ENCODE measurements at places on chromosomes 6 and 20. TPM values are rescaled to one million over a fixed set of nuclear protein-coding genes. Genes with fewer than 3 reads are reported as not detected.
A peak's percentile ranks its signal among the peaks of the same experiment; 100 is the strongest.

Gene OR2J2
- not detected for total RNA-seq

Gene FOXS1
- not detected for total RNA-seq

Gene SYTL3
- 55.3 TPM for total RNA-seq

Gene SLC44A4
- 0.74 TPM for total RNA-seq

Gene TOX2
- 39.6 TPM for total RNA-seq

Gene SIRPB2
- total RNA-seq: not detected

Gene MCCD1
- total RNA-seq: not detected

Gene BPIFA1
- not detected for total RNA-seq

Gene CDKAL1
- total RNA-seq: 14.9 TPM

- H3K4me3 ChIP-seq: no peak overlapping the region
- peaks cover 4% of the 10 kb centered on the region for H3K27me3 ChIP-seq
- no peak for DNase-seq
- H3K27ac ChIP-seq: no peak overlapping the region
- no peaks in the 10 kb centered on the region for H3K4me1 ChIP-seq
Measured at GRCh38 chr20:47055699-47056369, 161.2 kb downstream of the EYA2 start.

GRCh38 chr6:17972978-17973622 is 14.3 kb downstream of the KIF13A start:
- no peaks in the 10 kb centered on the region for H3K36me3 ChIP-seq
- H3K4me3 ChIP-seq: no peak overlapping the region
- DNase-seq: no peak
- no peak overlapping the region for H3K27ac ChIP-seq
- no peaks in the 10 kb centered on the region for H3K27me3 ChIP-seq

DNA sequence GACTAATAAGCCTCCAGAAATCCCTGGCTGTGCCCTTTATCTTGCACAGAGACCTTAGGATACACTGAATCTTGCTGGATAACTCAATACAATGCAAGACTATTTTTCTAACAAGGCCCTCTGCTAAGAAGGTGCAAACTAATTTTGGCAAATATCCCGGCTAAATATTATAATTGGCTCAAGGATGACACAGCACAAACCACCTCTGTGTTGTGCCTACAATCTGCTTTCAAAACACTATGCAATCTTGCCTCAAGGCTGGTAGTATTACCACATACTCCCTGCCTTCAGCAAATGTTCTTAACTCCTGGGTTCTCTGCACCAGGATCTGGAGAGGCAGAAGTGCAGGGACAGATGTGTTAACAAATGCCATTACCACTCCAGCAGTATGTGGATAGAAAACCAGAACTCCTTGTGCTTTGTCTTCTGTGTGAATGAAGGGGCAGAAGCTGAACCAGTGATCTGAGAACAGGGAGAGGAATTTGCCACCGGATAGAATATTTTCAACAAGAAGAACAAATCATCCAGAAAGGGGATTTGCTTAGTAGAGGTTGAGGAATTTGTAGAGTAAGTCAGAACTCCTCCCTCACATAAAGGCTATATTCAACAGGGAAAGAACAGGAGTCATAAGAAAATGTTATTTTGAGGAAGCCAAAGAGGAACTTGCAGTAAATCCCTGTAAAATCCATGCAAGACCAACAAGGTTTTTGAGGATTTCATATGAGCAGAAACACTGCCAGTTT is 74.1 kb upstream of the SLC4A11 start:
- no peaks in the 10 kb centered on the region for H3K4me1 ChIP-seq
- no peaks in the 10 kb centered on the region for H3K27me3 ChIP-seq
- H3K36me3 ChIP-seq: no peaks in the 10 kb centered on the region
- H3K27ac ChIP-seq: no peak overlapping the region

DNA sequence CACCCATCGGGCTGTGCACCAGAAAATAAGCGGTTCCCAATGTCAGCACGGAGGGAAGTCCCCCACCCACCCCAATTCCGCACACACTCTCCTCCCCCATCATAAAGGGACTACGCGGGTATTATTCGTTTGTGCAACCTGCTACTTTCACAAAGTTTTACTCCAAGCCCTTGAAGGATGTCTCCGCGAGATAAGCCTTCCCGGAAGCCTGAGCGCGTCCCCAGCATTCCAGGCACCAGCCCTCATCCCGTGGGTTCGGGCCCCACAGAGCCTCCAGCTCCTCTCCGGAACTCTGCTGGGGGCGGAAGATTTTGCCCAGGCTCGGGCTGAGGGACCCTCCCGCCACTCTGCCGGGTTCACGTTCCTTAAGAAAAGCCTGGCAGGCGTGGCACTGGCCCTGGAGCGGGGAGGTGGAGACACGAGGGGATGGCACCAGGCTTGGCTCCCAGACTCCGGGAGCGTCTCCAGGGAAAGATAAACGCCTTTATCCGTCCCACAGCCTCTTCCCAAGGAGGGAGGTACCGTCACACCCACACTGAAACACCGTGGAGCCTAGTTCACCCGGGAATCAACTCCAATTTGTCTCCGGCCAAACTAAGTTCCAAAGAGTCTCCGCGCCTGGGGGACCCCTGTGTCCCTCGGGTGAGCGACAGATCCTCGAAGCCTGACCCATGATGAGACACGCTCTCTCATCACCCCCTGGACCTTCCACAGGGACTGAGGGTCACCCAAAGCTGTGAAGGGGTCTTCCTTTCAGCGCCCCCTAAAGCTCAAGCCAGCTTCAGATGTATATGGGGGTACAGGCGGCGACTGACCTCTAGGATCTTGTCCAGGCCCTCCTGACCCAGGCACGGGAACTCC is 934 bp downstream of the KCNK5 start:
- H3K36me3 ChIP-seq: no peaks in the 10 kb centered on the region
- H3K27me3 ChIP-seq: no peaks in the 10 kb centered on the region
- peak overlapping the region; percentile 75 for H3K4me3 ChIP-seq
- peaks cover 41% of the 10 kb centered on the region for H3K4me1 ChIP-seq
- peak overlapping the region; percentile 53 for H3K27ac ChIP-seq

GRCh38 chr6:63649847-63650265 is 14.3 kb downstream of the PHF3 start:
- H3K4me1 ChIP-seq: no peaks in the 10 kb centered on the region
- H3K27ac ChIP-seq: no peak overlapping the region
- DNase-seq: no peak
- H3K36me3 ChIP-seq: peaks cover 3% of the 10 kb centered on the region
- no peak overlapping the region for H3K4me3 ChIP-seq

- DNase-seq: no peak
- H3K27ac ChIP-seq: no peak overlapping the region
- no peaks in the 10 kb centered on the region for H3K27me3 ChIP-seq
Measured at GRCh38 chr20:60090631-60091030, 132.4 kb downstream of the CDH26 start.

DNA sequence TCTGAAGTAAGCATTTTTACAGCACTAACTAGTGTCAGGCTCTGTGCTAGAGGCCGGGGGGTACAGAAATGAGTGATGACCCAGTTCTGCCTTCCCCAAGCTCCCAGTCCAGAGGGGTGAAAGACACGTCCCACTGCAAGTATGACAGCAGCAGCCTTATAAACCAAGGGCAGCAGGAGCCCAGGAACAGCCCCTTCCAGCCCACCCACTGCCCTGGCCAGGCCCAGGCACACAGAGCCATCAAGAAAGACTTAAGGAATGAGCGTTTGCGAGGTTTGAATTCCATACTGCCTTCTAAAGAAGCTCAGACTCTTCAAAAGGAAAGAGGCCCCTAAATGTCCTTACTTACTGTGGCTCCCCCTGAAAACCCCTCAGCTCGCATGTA is 10.0 kb downstream of the TRERF1 start:
- no peak for DNase-seq
- H3K27me3 ChIP-seq: no peaks in the 10 kb centered on the region
- H3K36me3 ChIP-seq: no peaks in the 10 kb centered on the region
- H3K27ac ChIP-seq: no peak overlapping the region
- no peaks in the 10 kb centered on the region for H3K4me1 ChIP-seq
- H3K4me3 ChIP-seq: no peak overlapping the region

GRCh38 chr6:48567016-48567415 is 456.0 kb upstream of the PTCHD4 start:
- DNase-seq: no peak
- H3K4me3 ChIP-seq: no peak overlapping the region
- no peaks in the 10 kb centered on the region for H3K36me3 ChIP-seq
- no peak overlapping the region for H3K27ac ChIP-seq

DNA sequence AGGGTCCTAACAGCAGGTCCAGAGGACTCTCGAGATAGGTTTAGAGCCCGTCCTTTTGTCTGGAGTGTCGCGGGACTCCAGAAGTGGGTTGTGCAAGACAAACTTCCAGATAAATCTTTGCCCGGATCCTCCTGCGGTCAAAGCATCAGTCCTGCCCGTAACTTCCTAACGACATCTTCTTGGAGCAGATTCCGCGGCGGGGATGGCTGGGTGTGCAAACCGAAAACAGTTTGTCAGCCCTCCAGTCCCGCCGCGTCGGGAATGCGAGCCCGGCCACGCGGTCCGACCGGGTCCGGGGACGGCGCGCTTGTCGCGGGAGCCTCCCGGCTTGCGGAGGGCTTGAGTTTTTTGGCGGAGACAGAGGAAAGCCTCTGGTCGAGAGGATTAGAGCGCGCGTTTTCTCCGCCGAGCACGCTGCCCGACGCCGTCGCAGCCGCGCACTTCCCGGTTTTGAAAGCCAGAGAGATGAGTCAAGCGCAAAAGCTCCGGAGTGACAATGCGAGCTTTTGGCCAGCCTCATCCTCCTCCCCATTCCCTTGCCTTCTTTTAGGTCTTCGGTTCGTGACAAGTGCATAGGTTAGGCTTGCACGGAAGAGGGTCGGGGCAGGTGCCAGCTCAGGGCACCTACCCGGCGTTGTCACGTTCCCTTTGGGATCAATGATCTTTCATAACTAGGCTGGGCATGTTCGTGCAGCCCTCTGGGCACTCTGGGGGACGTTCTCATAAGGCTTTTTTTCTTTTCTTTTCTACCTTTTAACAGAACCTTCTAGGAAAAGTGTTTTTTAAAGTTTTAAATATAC is 91.3 kb upstream of the PRDM1 start:
- no peaks in the 10 kb centered on the region for H3K4me1 ChIP-seq
- H3K27me3 ChIP-seq: no peaks in the 10 kb centered on the region
- no peak overlapping the region for H3K27ac ChIP-seq
- H3K4me3 ChIP-seq: peak overlapping the region; percentile 53

DNA sequence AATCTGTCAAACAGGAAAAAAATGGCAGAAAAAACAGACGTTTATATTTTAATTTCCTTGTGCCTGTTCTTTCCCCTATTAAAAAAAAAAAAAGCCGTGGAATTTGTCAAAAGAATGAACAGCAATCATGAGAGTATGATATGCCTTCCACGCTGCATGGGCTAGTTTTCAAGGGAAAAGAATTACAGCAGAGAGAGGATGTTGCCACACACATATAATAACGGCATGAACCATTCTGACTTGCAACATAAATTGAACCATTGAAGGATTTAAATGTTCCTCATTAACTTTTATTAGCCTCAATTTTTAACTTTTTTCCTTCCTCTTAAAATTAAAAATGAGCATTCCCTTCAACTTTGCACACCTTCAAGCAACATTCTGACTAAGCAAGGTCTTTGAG is 301.8 kb downstream of the FOXC1 start:
- no peaks in the 10 kb centered on the region for H3K27me3 ChIP-seq
- DNase-seq: no peak
- no peaks in the 10 kb centered on the region for H3K36me3 ChIP-seq

GRCh38 chr6:145621776-145622175 is 113.5 kb downstream of the EPM2A start:
- no peaks in the 10 kb centered on the region for H3K27me3 ChIP-seq
- no peak for DNase-seq
- no peaks in the 10 kb centered on the region for H3K4me1 ChIP-seq

GRCh38 chr6:34201455-34202107 is 35.1 kb upstream of the HMGA1 start:
- H3K4me1 ChIP-seq: peaks cover 2% of the 10 kb centered on the region
- no peak overlapping the region for H3K4me3 ChIP-seq

- H3K27me3 ChIP-seq: no peaks in the 10 kb centered on the region
- no peaks in the 10 kb centered on the region for H3K36me3 ChIP-seq
- H3K27ac ChIP-seq: no peak overlapping the region
- no peaks in the 10 kb centered on the region for H3K4me1 ChIP-seq
Measured at GRCh38 chr6:107198631-107199416, 83.5 kb upstream of the BEND3 start.

- H3K4me3 ChIP-seq: peak overlapping the region; percentile 66
- no peaks in the 10 kb centered on the region for H3K36me3 ChIP-seq
- H3K4me1 ChIP-seq: peaks cover 18% of the 10 kb centered on the region
Measured at GRCh38 chr6:142302421-142303175, 791 bp downstream of the ADGRG6 start.

DNA sequence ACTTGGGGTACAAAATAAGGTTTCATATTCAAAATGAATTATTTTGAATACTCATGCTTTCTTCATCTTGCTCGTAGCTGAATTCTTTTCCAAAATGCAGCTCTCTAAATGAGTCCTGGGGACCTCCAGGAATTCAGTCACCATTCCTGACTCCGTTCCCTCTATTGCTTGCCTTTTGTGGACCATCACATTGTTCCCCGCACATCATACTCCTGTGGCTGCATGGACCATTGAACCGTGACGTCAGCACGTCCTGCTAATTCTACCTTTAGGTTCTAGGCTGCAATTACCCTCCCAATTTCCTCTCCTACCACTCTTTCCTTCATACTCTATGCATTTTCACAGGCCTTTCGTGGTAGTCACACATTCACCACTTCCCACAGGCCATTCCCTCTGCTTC is 173.1 kb upstream of the ID4 start:
- H3K27ac ChIP-seq: no peak overlapping the region
- H3K36me3 ChIP-seq: no peaks in the 10 kb centered on the region
- H3K4me3 ChIP-seq: no peak overlapping the region
- H3K4me1 ChIP-seq: no peaks in the 10 kb centered on the region
- DNase-seq: no peak

DNA sequence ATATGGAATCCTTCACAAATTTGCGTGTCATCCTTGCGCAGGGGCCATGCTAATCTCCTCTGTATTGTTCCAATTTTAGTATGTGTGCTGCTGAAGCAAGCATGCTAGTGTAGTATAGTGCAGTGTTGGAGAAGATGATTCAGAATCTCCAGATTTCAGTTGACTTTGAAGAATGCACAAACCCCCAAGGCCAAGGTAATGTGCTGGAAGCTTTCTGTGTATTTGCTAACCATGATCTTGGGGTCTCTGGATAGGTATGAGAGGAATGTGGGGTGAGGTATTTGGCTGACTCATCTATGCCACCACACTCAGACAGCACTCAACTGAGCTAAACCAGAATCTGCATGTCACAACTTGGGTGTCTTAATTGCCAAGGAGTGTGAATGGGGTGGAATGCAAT is 42.6 kb upstream of the DEK start:
- H3K27me3 ChIP-seq: no peaks in the 10 kb centered on the region
- no peaks in the 10 kb centered on the region for H3K4me1 ChIP-seq
- no peak for DNase-seq
- H3K36me3 ChIP-seq: no peaks in the 10 kb centered on the region
- H3K27ac ChIP-seq: no peak overlapping the region

GRCh38 chr6:121873595-121873994 is 438.1 kb downstream of the GJA1 start:
- H3K36me3 ChIP-seq: no peaks in the 10 kb centered on the region
- no peaks in the 10 kb centered on the region for H3K27me3 ChIP-seq
- no peak overlapping the region for H3K4me3 ChIP-seq
- H3K4me1 ChIP-seq: no peaks in the 10 kb centered on the region
- no peak overlapping the region for H3K27ac ChIP-seq

- H3K27me3 ChIP-seq: peaks cover 52% of the 10 kb centered on the region
- H3K4me1 ChIP-seq: no peaks in the 10 kb centered on the region
- H3K27ac ChIP-seq: no peak overlapping the region
- no peaks in the 10 kb centered on the region for H3K36me3 ChIP-seq
- no peak overlapping the region for H3K4me3 ChIP-seq
Measured at GRCh38 chr6:87944541-87944954, 103.1 kb upstream of the SPACA1 start.
